ENCODE measurements at places on chromosomes 3 and 15.

DNA sequence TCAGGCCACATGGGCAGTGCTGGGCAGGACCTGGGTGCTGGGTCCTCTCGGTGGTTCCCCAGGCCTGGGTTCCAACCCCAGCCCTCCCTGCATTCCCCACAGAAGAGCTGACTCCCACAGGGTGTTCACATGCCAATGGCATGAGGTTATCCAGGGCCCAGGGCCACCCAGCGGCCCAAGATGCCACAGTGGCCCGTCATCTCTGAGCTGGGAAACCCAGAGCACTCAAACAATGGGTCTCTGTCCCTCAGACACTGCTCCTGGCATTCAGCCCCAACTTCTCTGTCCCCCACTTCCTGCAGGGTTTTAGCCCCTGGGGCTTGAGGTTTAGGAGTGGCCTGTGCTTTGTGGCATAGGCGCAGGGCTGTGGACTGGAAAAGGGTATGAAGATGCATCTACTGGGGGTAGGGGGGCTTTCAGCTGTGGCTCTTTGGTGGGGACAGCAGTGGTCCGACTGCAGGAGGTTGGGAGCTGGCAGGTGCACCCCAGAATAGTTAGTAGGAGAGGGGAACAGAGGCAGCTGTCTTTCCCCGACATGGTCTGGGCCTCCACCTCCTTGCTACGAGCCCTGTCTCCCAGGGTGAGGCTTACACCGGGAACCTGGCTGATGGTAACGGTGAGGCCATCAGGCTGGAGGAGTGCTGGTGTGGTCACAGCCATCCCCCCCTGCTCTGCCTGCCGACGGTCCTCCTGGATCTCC lies 1.7 kb downstream of the CCDC9B start:
- DNase-seq: no peak

- DNase-seq: no peak
Observed at GRCh38 chr15:31801152-31801551, 229.2 kb upstream of the CHRNA7 start.

DNA sequence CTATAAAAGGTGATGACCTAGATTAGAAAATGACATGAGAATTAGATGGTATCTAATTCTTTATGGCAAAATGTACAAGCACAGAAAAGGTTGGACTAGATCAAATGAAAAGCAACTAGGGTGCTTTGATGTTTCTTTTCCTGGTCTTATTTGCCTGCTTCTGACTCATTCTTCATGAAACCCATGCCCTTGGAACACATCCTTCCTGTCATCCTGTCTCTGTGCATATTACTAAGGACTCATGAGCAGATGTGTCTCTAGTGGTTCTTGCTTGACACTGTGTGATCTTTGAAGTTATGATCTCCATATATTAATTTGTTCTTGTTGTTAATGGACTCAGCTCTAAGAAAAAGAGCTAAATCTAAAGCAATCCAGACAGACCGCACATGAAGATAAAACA lies 314.0 kb downstream of the ERC2 start:
- DNase-seq: no peak

DNA sequence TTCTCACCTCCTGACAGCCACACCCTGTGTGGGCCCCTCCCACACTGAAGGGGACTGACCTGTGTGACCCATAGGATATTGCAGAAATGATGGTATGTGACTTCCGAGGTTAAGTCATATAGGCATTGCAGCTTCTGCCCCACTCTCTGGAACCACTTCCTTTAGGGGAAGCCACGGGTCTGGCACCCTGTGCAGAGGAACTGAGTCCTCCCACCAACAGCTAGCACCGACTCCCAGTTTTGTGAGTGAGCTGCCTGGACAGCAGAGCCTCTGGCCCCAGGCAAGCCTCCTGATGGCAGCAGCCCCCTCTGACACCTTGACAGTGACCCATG lies 24.6 kb upstream of the SLC6A6 start:
- peak; percentile 95 for DNase-seq

DNA sequence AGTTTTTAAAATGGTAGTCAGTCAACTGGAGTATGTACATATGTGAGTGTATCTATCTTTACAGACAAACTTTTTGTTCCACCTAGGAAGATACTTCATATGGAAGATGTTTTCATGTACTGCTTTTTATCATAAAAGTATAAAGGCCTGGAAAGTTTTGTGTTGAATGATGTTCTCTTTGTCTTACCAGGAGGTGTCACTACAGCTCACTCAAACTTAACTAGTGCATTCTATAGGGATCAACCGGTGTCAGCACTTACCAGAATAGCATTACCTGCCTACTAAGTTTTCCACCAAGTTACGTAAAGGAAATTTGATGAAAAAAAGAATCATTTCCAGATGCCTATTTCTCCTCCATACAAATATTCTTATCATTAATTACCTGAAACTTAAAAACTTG lies 522.6 kb upstream of the SEMA6D start:
- no peak for DNase-seq

- no peak for DNase-seq
Observed at GRCh38 chr3:58580826-58581327, 3.7 kb upstream of the FAM107A start.

DNA sequence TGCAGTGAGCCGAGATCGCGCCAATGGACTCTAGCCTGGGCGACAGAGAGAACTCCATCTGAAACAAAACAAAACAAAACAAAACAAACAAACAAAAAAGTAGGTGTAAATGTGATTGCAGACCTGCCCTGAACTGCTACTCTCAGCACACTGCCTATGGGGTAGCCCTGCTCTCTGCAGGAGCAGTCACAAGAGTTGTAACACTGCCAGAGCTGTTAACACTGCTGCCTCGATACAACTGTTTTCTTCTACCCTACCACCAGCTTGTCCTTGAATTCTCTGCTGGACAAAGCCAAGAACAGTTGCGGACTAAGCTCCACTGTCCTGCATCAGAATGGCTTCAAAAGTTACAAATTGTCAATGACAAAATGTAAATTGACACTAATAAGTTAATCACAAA lies 89.3 kb downstream of the ALCAM start:
- DNase-seq: no peak

- DNase-seq: no peak
Observed at GRCh38 chr15:48560321-48561051, 85.0 kb downstream of the FBN1 start.

DNA sequence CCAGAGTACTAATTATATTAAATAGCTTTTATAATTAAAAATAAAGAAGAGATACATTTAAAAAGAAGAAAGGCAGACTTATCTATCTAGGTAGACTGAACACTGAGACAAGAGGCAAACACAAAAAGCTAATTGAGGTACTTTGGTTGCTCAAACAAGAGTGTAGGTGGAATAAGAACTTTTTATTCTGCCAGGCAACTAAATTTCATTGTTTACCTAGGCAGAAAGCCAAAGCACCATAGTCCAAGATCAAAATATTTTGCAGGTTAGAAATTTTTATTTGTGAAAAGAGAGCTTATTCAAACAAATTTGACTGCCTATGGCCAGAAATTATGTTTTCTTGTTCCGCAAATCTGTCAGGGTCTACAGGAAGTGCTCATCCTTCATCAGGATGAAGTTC lies 499.6 kb upstream of the GBE1 start:
- no peak for DNase-seq

GRCh38 chr3:133578548-133579191 lies 5.2 kb downstream of the CDV3 start:
- no peak for DNase-seq

GRCh38 chr15:39255760-39256159 lies 325.1 kb upstream of the THBS1 start:
- no peak for DNase-seq

GRCh38 chr3:128397484-128397883 lies 69.2 kb downstream of the DNAJB8 start:
- DNase-seq: no peak

DNA sequence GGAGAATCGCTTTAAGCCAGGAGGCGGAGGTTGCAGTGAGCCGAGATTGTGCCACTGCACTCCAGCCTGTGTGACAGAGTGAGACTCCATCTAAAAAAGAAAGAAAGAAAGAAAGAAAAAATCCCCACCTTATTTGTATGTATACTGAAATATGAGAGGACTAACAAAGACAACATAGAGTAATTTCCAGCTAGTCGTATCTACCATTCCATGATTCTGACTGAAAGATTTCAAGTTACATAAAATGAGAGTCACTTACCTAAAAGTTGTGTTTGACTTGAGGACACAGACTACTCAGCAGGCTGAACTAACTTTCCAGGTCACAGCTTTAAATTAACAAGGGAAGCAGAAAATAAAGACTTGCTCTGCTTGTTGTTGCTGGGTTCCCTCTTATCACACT lies 18.8 kb upstream of the PRKCI start:
- DNase-seq: no peak

DNA sequence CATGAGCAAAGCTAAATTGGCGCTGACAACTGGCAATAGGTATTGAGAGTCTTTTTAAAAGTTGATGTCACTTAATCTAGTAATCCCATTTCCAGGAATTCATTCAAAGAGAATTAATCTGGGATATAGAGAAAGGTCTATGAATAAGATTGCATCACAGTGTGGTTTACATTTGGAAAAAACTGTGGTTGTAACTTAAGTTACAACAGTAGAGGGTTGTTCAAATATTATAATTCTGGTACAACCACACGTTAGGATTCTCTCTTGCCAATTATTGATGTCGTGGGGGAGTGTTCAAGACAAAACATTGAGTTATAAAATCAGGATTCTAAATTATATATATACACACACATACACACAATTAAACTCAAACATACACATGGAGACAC lies 79.8 kb downstream of the LIPC start:
- no peak for DNase-seq

- no peak for DNase-seq
Observed at GRCh38 chr15:67611370-67612369, 69.2 kb downstream of the MAP2K5 start.

GRCh38 chr15:58952751-58953150 lies 19.3 kb upstream of the SLTM start:
- DNase-seq: no peak

- DNase-seq: no peak
Observed at GRCh38 chr3:172624999-172625398, 85.9 kb downstream of the NCEH1 start.

DNA sequence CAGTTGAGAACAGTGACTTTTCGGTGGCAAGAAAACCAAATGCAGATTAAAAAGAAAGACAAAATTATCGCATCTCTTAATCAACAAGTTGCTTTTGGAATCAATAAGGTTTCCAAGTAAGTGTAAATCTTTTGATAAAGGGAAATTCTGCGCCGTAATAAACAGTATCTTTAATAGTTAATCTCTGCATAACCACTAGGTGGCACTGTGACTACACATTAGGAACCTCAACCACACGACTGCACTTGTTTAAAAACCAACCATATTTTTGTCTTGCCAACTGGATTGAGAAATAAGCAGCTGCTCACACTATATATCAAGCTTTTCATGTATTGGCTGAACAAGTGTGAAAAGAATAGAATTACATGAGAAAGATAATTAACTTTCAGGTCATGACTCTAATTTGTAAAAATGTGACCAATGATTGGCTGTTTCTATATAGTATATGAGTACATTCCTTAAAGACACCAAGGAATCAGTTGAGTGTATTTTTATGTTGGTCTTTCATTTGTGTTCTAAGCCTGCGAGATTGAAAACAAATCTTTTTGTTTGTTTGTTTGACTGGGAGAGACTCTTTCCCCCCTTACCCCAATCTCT lies 72.7 kb downstream of the DZIP3 start:
- peak; percentile 52 for DNase-seq

- DNase-seq: no peak
Observed at GRCh38 chr3:156509189-156510174, 45.4 kb downstream of the SSR3 start.

DNA sequence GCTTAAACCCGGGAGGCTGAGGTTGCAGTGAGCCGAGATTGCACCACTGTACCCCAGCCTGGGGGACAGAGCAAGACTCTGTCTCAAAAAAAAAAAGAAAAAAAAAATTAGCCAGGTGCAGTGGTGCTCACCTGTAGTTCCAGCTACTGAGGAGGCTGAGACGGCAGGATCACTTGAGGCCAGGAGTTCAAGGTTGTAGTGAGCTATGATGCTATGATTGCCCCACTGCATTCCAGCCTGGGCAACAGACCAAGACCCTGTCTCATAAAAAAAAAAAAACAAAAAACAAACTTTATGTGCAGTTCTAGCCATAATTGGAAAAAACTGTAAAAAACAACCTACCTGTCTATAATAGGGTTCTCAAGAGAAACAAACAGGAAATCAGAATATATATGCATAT lies 39.9 kb upstream of the IGF2BP2 start:
- DNase-seq: no peak

DNA sequence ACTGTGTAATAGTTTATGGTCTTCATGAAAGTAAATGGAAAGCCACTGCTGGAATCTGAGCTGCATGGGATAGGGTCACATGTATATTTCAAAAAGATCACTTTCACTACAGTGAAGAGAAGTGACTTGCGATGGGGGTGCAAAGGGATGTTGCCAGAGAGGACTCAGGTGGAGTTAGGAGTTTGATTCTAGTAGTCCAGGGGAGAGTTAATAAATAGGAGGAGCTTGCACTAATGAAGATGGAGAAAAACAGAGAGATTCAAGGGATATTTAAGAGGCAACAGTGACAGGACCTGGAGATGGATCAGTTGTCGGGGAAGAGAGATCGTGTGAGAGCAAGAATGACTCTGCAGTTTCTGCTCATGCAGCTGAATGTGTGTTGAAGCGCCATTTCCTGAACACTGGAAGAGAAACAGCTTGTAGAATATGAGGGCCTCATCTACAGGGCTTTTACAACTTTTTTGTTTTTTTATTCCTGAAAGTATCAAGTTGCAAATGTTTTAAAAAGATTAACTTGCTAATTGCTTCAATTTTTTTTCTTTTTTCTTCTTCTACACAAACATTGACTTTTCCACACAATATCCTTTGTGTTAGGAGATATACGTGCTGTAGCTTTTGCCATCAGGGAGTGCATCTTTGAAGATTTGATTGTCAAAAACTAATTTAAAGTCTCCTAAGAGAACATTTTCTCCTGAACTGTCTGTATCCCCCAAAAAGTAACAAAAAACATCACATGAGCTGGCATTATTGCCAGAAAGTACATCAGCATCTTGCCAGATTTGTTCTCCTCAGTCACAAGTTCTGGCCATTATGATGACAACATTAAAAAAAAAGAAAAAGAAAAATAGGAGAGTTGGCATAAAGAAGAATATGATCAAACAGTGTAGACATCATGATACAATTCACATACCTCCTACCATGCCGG lies 37.5 kb downstream of the SETMAR start:
- peak; percentile 54 for DNase-seq

GRCh38 chr3:107578091-107578490 lies 55.3 kb downstream of the BBX start:
- DNase-seq: no peak

- no peak for DNase-seq
Observed at GRCh38 chr3:108338901-108339545, 42.7 kb downstream of the HHLA2 start.

- no peak for DNase-seq
Observed at GRCh38 chr3:76824658-76825240, 215.2 kb upstream of the ROBO2 start.

DNA sequence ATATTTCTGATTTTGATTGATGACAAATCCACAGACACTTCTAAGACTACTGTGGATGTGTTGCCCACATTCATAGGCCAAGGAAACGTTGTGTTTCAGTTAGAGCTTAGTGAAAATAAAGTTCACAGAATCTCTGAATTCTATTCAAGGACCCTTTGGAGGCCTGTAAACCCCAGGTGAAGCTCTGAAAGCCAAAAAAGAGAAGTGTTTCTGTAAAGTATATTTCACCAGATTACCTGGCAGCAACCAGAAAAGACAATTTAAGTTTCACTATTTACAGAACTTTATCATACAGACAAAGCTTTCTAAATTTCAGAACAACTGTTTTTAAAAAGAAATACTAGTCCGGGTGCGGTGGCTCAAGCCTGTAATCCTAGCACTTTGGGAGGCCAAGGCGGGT lies 2.6 kb downstream of the CLPX start:
- no peak for DNase-seq

- DNase-seq: peak; percentile 61
Observed at GRCh38 chr3:156702367-156702766, 28.0 kb downstream of the TIPARP start.

GRCh38 chr3:169218314-169218983 lies 445.1 kb downstream of the MECOM start:
- no peak for DNase-seq

Measured in HL-60 (cell line).